ENCODE measurements at places on chromosomes 2 and 18.

- DNase-seq, result no peak
These were observed 305.5 kb upstream of the HDAC4 start for GRCh38 chr2:239706367-239706766.

- no peak for DNase-seq
These were observed 5.7 kb downstream of the GPATCH11 start for GRCh38 chr2:37090019-37090477.

- DNase-seq, result no peak
These were observed 2.5 kb downstream of the PID1 start for GRCh38 chr2:229268626-229269025.

GRCh38 chr18:55996717-55997116 lies 408.7 kb upstream of the TCF4 start:
- DNase-seq, result no peak

GRCh38 chr18:36043153-36043552 lies 24.2 kb downstream of the RPRD1A start:
- no peak for DNase-seq

GRCh38 chr2:65477590-65477989 lies 45.2 kb upstream of the SPRED2 start:
- no peak for DNase-seq

DNA sequence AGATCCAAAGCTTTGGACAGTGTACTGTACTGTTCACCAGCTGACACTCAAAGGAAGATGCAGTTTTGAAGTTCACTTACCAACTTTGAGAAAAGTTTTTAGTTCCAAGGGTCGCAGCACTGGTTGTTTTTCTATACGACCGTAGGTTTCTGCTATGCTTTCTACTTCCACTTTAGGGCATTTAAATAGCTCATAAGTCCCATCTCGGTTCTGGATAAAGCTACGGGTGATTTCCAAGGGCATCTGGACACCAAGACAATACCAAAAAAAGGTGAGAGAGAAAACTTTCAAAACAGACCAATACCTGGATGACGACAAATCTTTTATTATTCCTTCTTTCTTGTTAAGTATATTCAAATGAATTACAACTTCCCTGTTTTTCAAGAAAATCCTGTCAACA lies 30.3 kb downstream of the C2orf42 start:
- no peak for DNase-seq

DNA sequence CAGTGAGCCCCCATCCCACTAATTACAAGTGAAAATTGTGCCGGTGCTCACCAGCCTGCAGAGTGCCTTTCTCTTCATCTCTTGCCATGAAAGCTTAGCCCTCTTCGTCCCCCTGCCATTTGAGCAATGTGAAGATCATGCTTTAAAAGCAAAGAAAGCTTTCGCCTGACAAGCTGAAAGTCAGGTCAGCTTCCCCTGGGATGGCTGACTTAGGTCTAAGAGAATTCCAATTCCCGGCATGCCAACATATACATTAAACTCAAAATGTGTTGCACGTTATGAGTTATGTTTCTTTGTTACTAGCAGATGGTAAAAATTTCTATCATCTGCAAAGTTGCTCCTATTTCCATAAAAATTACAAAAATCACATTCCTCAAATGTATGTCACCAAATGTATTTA lies 129.8 kb downstream of the AFF3 start:
- DNase-seq, result no peak

DNA sequence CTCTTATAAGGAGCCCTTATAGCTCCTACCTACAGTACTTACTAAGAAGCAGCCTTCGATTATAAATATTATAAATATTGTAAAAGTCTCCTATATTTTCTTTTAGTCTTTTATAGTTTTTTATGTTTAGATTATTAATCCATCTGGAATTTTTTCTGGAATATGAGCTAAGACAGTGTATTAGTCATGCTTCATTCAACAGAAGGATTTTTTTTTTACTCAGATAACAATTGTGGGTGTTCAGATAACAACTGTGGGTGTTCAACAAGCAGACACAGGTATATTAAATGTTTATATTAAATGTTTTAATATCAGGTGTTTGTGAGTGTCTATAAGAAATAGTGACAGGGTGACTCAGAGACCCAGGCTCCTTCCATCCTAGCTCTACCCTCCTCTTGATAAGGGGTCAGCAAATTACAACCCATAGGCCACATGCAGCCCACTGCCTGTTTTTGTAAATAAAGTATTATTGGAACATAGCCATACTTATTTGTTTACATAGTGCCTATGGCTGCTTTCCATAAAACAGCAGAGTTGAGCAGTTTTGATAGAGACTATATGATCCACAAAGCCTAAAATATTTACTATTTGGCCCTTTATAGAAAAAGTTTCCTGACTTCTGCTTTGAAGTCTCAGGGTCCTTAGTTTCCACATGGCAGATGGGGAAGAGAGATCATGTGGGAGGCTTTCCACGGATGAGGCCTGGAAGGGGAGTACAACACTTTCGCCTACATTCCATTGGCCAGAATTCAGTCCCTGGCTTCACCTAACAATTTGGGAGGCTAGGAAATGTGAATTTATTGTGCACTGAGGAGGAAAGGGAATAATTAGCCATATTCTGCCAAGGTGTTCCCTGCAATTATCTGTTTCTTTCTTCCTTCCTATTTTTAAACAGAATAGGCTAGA lies 4.3 kb upstream of the SPATS2L start:
- DNase-seq, result no peak

DNA sequence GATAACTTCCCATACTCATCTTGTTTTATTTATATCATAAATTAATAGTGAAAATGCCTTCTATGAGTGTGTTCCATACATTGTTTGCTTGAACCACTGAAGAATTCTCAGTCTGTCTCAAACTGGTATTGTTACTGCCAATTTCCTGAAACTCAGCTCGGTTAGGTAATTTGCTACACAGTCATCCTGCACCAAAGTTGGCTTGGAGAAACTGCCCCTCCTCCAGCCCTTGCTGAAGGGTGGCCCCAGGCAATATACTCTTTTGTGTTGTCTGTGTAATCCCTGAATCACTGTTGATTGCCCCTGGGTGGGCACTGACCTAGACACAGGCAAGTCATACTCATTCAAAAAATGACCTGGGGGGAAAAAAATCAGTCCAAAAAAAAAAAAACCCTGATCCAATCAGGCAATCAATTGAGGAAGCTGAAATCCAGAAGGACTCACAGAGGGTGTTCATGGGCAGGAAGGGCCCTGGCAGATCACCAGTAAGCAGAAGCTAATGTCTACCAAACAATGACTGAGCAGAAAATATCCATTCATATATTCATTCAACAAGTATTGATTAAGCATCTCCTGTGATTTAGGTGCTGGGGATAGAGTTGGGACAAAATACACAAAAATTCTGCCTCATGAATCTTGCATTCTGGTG lies 3.8 kb upstream of the SESTD1 start:
- DNase-seq, result no peak

DNA sequence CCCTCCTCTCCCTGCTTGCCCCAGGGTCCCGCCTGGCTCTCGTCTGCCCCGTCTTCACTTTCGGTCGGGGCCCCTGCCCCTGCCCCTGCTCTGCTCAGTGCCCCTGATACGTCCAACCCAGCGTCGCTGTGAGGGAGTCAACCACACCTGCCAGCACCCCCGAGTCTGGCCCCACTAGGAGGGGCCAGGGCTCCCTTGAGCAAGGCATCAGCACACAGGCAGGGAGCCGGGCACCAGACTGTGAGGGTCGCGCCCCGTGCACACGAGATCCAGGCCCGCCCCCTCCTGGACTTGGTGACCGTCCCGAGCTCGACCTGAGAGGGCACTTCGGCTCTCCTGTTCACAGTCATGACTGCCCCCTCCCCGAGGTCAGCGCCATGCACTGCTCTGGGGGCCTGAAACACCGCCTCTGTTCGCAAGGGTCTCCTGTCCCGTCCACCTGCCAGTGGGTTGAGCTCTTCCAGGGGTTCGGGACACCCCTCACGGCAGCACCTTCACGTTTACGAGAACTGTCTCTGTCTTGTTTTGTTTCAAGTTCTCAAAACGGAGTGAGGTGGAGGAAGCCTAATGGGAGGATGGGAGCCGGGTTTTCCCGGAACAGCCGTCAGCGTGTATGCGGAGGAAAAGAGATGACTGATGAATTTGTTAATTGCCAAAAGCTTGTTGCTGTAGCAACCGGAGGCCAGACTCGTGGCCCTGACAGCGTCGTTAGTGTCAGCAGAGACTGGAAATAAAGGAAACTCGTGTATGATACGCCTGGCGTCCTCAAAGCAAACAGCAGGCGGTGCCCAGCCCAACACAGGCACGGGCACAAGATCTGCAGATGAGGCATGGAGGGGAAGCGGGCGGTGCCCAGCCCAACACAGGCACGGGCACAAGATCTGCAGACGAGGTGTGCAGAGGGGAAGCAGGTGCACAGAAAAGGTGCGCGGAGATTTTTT lies 48.2 kb upstream of the KCNG2 start:
- DNase-seq, result no peak

DNA sequence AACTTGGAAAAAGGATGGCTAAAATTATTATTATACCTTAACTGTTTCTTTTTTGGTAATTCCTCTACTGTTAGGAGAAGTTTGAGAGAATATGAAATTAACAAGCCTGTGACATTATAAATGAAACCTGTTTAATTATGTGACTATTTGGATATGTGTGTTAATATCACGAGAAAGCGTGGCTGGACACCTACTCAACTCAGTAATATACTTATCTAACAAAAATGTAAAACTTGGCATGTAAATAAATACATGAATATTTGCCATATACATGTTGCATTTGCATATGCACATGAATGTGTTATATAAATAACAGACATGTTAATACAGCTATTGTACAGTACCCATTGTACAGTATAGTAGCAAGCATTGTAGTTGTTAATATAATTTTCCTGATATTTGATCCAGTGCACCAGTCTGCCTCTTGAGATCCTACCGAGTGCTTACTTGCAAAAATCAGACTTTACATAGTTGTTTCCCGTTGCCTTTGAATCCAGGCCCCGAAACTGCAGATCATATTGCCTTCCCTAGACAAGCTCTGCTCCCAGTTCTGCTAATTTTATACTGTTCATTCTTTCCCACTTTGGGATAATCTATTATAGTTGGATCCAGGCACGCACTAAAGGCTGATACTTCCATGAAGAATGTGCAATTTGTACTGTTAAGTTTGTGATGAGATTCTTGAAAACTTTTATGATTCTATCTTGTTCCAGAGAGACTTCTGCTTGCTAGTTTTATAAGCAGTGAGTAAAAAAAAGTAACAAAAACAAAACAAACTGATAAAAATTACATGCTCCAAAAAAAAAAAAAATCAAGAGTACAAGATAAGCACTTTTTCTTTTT lies 395.6 kb downstream of the ARHGAP15 start:
- DNase-seq, result no peak

DNA sequence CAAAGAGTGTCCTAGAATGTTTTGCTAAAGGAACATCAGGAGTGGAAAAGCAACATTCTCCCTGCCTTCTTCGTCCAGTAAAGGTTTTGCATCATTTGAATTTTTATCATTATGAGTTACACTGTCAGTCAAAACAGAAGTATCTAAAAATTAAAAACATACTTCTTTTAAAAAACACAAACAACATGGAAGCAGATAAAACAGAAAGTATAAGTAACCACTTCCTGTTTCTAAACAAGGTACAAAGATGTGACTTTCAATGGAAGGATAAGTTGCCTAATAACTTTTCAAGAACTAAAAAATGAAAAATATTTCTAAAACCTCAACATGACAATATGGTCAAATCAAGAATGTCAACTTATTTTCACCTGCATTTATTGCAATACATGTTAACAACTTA lies 158.2 kb downstream of the STK39 start:
- DNase-seq, result no peak

DNA sequence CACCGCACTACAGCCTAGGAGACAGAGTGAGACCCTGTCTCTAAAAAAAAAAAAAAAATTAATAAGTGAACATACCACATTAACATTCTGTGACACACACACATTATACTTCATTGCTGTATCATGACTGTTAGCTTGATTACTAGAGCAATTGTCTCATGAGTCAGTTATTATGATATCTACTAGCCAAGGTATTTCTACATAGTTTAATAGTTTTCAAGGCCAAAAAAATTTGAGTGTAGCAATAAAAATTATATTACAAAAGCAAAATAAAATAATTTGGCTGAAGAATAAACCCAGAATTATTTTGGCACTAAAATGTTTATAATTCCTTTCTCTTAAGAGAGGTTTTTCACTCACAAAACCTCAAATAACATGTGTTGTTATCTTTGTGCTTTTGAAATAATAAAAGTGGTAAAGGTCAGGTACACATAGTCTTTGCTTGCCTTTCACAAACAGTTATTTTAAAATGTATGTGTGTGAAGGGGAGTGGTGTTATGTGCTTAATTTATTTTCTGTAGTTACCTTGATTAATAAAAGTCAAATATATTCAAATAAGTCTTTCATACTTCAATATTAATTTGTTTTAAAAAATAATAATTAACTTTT lies 136.9 kb upstream of the SPOPL start:
- no peak for DNase-seq

DNA sequence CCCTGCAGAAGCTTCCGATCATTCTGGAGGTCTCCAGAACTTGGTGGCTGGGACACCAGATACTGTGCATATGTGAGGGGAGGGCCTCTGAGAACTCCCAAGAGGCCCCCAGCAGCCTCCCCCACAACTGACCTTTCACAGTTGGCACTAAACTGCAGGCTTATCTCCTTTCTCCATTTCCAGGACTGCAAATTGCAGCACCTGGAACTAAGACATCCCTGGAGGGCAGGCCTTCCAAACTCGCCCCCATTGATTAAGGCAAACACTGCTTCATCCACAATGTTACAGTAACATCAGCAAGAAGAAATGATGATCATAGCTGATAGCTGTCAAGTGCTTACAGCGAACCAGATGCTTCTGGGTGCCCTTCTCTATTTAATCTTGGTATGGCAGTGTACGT lies 67.9 kb downstream of the TGOLN2 start:
- DNase-seq, result no peak

GRCh38 chr2:64054161-64054915 lies 35.1 kb upstream of the VPS54 start:
- no peak for DNase-seq

DNA sequence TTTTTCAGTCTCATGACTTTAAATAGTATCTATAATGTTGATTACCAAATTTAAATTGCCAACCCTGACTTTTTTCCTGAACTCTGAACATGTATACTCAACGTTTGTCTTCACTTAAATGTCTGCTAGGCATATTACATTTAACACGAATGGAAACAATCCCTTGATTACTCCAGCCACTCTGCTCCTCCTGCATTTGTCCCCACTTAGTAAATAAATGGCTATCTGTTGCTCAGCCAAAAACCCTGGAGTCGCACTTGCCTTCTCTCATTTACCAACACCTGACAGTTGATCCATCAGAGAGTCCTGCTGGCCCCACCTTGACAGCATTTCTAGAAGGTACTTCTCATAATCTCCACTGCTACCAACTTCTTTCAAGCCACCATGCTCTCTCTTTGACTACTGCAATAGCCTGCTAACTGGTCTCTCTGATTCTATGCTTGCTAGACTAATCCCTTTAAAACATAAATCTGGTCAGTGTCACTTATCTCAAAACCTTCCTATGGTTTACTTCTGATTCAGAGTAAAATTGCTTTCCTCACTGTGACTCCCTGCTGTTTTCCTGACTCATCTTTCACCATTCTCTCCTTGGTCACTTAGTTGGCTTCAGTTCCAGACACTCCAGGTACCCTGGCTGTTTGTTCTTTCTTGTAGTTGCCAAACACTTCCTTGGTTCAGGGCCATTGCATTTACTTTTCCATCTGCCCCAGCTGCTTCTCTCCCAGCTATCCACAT lies 31.9 kb downstream of the SPAG16 start:
- no peak for DNase-seq
